GM12878 (cell line): ENCODE measurements at places on chromosomes 1 and 21.

- DNase-seq: no peak
Observed at GRCh38 chr21:43757601-43758000, 18.5 kb downstream of the CSTB start.

DNA sequence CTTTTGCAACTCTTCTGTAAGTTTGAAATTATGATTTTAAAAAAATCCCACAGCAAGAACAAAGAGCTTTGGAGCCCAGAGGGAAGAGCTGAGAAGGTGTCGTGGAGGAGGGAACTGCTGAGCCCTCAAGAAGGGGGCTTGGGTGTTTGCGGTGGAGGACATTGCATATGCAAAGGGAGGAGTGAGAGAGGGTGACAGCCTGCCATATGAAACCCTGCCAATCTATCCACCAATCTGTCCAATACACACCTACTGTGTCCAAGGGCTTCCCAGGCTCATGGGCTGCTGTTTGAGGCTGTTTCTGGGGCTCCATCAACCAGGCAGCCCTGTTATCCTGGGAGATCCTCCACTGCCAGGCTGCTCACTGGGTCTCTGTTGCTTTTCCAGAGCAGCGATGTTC is 15.2 kb downstream of the WNT4 start:
- no peak for DNase-seq

GRCh38 chr1:247266053-247266452 is 10.2 kb downstream of the VN1R5 start:
- no peak for DNase-seq

DNA sequence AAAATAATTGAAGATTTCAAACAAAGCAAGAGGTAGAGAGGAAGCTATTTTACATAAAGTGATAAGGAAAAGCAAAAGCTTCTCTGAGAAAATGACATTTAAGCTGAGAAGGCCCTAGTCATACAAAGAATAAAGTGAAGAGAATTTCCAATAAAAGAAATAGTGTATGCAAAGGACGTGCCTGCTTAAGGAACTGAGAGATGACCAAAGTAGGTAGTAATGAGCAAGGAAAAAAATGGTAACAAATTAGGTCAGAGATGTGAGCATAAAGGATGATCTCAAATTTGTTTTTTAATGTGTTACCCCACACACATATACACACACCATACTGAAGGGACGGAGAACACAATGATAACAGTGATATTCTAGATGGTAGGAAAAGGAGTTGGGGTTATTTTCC is 46.4 kb downstream of the NRIP1 start:
- no peak for DNase-seq

- DNase-seq: no peak
Observed at GRCh38 chr1:221823561-221823960, 81.7 kb upstream of the DUSP10 start.
